Stimulated activated CD4-positive, alpha-beta T cell treated with anti-CD3 and anti-CD28 coated beads, Interleukin-4, amount 100 ng/mL, for 24 hours (primary cell): ENCODE measurements at places on chromosomes 2 and 18.
A peak's percentile ranks its signal among the peaks of the same experiment; 100 is the strongest.

GRCh38 chr2:236367506-236368289 is 103.5 kb upstream of the ASB18 start:
- no peak for DNase-seq

DNA sequence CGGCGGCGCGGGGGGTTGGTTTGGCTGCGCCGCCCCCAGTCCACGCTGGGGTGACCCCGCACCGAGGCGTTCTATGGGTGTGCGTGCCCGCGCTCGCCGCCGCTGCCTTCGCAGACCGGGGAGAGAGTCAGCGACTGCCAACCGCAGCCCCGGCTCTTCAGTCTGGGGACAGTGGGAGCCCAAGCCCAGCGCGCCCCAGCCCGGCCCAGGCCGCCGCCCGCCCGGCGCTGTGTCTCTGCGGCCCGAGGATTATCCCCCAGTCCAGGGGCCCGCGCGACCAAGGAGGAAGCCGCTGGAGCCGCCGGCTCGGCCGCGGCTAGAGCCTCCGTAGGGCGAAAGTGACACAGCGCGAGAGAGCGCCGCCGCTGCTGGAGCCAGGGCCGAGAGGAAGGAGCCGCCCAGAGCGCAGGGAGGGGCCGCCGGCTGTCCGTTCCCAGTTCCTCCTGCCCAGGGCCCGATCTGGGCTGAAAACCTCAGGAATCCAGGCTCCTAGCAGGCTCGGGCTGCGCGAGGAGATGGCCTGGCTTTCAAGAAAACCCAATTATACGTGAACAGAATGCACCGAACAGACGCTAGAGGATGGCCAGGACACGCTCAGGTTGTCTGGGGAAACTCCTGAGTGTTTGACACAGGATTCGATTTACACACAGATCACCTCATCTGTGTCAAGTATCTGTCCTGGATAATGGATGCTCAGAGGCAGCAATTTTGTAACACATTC is 2.4 kb downstream of the CTIF start:
- DNase-seq = peak; percentile 11

DNA sequence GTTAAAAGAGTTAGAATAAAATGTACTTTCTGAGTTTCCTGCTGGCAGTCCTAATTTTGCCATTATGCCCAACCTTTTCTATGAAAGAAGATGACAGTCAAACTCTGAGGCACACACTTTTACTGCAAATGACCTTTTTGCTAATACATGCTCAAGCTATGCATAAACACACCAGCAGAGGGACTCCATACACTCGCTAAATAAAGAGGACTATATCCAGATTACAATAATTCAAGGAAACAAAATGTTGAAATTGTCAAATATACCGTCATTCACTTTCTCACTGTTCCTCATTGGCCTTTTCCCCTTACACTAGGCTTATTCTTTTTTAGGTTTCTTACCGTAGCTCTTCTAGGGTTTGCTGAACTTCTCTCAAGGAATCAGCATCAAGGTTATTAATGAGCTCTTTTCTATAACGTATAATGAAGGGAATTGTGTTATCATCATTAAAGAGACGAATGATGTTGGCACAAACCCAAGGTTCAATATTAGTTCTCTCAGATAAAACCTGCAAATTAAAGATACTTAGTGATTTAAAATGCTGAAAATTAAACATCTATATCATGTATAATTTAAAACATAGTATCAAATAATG is 25.7 kb downstream of the SRBD1 start:
- DNase-seq = no peak

DNA sequence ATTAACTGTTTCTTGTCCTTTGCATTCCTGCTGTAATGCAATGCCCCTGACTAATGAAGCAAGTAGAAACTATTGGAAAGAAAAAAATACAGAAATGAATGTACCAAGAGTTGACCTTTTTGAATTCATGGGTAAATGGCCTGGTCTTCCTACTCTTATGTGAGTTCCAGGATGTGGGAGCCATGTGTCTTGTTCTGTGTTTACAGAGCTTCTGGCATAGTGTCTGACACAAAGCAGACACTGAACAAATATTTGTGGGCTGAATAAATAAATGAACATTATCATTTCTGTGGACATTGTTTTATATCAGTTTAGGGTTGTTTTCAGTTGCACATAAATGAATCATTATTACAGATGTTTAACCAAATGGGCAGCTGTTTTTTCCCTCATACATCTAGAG is 155.5 kb downstream of the CD8B2 start:
- no peak for DNase-seq

GRCh38 chr2:124832521-124832920 is 807.4 kb downstream of the CNTNAP5 start:
- no peak for DNase-seq

- no peak for DNase-seq
Measured at GRCh38 chr2:195604706-195605105, 52.3 kb upstream of the SLC39A10 start.

- no peak for DNase-seq
Measured at GRCh38 chr2:28665041-28665704, 86.5 kb upstream of the PPP1CB start.

GRCh38 chr2:101546376-101547058 is 71.6 kb upstream of the RFX8 start:
- no peak for DNase-seq

DNA sequence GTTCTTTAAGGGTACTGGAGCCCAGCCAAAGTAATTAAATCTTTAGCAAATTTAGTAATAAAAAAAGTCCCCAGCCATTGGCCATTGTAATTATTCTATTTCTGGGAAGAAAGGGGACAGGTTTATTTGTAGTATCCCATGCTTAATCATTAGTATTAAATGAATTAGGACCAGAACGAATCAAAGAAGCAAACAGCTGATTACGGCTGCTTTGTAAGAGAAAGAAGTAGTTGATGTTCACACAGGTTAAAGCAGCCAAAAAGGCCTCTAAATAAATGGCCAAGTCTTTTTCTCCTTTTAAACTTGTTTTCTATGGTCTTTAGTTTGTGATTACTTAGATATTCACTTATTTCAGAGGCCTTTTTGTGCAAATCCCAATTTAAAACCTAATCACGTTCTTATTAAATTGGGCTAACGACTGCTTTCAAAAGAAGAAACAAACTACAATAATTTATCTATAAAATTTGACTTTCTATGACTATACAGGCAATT is 48.6 kb upstream of the DNAH7 start:
- no peak for DNase-seq

GRCh38 chr2:120368086-120368485 is 22.1 kb downstream of the INHBB start:
- DNase-seq = no peak

DNA sequence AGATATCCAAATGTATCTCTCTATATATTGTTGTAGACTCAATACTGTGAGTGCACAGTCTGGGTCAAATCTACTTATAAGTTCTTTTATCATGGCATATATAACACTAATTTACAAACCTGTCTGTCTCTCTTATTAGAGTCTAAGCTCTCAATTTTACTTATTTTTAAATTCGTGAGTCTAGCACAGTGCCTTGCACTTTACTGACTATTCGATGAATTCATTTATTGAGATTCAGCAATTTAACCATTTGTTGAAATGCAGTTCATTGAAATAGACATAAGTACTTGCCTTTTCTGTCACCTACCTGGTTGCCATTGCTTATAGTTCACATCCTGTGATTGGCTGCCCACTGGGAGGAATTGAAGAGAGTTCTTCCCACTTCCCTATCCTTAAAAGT is 10.3 kb upstream of the ALS2 start:
- no peak for DNase-seq

DNA sequence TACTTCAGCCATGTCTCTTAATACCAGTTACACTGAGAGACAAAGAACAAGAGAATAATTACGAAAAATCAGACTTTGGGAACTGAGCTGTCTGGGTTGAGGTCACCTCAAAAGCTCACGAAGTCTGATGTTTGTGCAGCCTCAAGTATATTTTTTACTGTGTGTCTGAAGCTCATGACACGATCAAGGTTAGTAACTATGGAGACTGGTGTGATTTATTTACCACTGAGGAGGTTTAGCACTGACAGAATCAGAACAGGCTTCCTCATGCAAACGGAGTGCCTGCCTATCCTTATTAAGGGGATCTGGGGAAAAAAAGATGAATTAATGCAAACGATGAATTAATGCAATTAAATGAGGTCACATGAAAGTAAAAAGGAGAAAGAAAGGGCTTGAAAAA is 61.1 kb upstream of the RAPH1 start:
- DNase-seq = no peak

- DNase-seq = peak; percentile 20
Measured at GRCh38 chr2:109032229-109032820, 43.3 kb upstream of the EDAR start.

- no peak for DNase-seq
Measured at GRCh38 chr18:55106906-55107305, 147.6 kb upstream of the CCDC68 start.

- DNase-seq = no peak
Measured at GRCh38 chr2:120939595-120940318, 204.1 kb downstream of the GLI2 start.
